ENCODE measurements at places on chromosomes 3 and 15.

DNA sequence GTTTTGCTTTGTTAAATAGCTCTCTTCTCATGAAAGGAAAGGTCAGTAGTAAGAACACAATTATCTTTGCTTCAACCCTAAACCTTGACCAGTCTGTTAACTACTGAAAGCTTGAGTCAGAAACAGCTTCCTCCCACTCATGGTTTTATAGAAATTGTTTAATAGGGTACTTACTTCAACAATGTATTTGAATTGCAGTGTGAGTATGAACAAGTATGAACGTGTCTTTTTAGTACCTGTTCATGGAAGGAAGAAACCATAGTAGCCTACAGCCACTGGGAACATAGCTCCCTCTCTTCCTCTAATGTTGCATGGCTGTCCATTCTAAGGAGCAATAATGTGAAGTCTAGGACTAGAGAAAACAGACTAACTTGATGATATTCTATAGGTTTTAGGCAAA, 311.0 kb downstream of the MCTP2 start:
- DNase-seq, result no peak

GRCh38 chr3:147422601-147423536, 13.7 kb downstream of the ZIC1 start:
- no peak for DNase-seq

DNA sequence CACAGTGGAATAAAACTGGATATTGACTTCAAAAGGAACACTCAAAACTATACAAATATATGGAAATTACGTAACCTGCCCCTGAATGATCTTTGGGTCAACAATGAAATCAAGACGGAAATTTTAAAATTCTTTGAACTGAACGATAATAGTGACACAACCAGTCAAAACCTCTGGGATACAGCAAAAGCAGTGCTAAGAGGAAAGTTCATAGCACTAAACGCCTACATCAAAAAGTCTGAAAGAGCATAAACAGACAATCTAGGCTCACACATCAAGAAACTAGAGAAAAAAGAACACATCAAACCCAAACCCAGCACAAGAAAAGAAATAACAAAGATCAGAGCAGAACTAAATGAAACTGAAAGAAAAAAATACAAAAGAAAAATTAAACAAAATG, 46.6 kb downstream of the DNAAF4 start:
- DNase-seq, result no peak

- DNase-seq, result peak; percentile 23
Observed at GRCh38 chr3:129224984-129225393, 24.4 kb upstream of the COPG1 start.

DNA sequence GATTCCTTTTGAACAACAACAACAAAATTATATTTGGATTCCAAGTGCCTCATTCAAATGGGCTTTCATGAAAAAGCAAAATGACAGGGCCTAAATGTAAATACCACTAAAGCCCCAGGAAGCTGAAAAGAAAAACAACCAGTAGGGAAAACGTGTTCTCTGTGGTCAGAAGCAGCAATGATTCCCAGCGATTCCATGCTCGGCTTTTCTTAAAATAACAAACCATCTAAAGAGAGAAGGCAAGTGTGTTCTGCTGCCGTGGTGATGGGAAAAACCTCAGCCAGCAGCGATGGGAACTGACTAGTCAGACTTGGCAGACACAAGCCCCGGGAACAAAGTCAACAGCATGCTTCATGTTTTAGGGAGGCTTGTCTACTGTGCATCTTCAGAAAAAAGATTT, 153.6 kb downstream of the TNIK start:
- no peak for DNase-seq

DNA sequence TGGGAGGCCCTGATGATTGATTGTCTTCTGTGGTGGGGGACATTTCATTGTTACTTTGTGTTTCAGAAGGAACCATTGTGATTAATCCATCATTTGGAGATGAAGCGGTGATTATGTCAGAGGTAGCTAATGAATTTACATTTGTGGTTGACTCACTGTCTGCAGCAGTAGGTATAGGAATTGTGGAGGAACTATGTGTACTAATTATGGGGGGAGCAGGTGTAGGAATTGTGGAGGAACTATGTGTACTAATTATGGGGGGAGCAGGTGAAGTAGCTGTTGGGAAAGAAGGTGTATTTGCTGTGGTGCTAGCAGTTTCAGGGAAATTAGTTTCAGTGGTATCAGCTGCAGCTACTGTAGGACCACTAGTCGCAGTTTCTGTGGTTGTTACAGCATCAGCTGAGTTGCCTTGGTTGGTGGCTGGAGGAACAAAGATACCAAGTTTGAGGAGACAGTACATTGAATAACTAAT, 6.9 kb downstream of the MUC13 start:
- DNase-seq, result no peak

DNA sequence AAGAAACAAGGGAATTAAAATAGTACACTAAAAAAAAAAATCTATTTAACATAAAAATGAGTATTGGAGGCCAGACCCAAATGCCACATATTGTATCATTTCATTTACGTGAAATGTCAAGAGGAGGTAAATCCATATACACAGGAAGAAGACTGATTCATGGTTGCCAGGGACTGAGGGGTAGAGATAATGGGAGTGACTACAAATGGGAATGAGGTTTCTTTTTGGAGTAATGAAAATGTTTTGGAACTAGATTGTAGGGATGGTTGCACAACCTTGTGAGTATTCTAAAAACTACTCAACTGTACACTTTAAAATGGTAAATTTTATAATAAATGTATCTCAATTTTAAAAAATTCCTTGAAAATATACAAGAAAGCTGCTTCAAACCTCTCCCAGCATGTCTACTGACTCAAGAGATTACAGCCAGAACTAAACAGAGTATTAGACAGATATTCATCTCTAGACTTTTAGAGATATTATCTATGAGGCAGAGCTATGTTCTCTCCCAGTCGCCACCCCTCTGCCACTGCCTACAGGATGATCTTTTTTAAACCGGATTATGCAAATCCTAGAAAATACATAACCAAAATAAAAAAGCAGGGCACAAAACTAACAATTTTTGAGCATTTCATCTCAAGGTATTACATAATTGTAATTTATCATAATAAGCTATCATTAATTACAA, 6.2 kb downstream of the HLTF start:
- no peak for DNase-seq

- no peak for DNase-seq
Observed at GRCh38 chr3:117660941-117661817, 951.6 kb downstream of the TUSC7 start.

All from stimulated activated naive CD8-positive, alpha-beta T cell treated with anti-CD3 and anti-CD28 coated beads, Interleukin-15, amount 100 ng/mL, for 72 hours (primary cell).